ENCODE measurements at places on chromosomes 7 and 10.

GRCh38 chr7:10910447-10910846 is 63.2 kb upstream of the PHF14 start:
- DNase-seq: no peak

DNA sequence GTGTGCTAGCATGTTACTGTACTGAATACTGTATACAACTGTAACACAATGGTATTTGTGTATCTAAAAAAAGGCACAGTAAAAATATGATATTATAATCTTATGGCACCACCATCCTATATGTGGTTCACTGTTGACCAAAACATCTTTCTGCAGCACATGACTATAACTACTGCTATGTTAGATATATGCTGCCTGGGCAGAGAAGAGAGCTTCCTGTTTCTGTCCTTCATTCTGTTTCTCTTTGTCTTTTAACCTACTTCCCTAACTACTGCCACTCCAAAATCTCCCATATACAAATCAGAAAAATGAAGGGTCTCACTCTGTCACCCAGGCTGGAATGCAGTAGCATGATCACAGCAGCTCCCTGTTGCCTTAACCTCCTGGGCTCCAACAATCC is 8.8 kb upstream of the FGL2 start:
- DNase-seq: no peak

DNA sequence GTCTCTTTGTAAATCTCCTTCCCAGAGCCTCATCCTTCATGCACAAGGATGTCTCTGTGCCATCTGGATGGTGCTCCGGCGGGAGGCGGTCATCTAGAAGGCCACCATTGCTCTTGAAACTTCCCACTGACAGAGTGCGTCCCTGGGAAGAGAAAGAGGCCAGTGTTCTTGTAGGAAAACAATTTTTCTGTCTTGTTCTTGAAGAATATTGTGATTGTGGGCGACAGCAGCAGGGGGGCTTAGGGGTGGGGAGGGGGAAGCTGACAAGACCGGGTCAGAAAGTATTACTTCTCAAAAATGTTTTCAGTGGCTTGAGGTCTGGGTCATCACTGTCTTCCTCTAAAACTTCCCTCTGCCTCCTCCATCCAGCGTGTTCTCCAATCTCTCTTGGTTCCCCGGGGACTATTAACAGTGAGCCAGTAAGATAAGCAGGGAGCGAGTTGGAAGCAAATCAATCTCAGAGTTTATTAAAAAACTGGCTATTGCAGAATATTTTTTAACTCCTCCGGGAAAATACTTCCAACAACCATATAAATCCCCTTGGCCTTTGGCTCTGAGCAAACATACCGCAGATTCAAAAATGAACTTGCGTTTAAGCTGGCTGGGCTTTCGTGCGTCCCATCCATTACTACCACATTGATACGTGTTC is 597.8 kb upstream of the MGMT start:
- DNase-seq: no peak

GRCh38 chr7:21425290-21425689 is 2.6 kb upstream of the SP4 start:
- no peak for DNase-seq

GRCh38 chr7:142812437-142813215 is 41.9 kb downstream of the PRSS2 start:
- DNase-seq: no peak

GRCh38 chr7:37283716-37284115 is 164.9 kb downstream of the ELMO1 start:
- DNase-seq: no peak

GRCh38 chr10:74704629-74705357 is 121.6 kb upstream of the KAT6B start:
- no peak for DNase-seq

DNA sequence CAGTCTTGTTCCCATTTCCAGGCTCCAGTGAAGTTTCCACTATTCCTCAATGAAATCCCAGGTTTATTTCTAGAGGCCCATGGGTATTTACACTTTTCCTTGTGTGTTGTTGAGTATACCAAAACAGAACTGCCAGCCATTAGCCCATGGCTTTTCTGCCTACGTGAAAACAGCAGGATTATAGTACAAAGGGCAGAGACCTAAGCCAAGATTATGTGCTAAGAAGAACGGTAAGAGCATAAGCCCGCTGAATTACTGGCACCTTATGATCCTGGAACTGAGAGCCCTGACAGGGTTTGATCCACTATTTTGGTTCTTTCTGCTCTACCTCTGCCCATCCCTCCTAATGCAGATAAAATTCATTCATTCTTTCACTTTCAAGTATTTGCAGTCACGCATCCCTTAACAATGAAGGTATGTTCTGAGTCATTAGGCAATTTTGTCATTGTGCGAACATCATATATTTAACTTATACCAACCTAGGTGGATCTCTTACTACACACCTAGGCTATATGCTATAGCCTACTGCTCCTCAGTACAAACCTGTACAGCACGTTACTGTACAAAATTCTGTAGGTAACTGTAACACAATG is 16.0 kb downstream of the SEMA3C start:
- DNase-seq: no peak

DNA sequence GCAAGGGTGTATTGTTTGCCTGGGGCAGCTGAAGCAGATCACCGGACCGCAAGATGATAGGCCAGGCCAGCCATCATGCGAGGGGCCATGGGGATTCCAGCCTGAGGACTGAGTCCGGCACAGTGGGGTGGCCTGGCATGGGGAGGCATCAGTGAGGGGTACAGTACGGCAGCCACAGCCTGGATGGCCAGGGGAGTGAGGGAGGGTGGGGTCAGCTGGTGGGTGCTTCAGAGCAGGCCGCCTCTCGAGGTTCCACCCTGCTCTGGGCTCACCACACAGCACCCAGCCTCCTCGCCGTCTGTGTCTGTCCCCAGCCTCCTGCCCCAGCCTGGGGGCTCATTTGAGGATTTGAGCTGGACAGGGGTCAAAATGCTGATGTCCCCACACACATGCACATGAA is 508.5 kb upstream of the FOXK1 start:
- DNase-seq: no peak

DNA sequence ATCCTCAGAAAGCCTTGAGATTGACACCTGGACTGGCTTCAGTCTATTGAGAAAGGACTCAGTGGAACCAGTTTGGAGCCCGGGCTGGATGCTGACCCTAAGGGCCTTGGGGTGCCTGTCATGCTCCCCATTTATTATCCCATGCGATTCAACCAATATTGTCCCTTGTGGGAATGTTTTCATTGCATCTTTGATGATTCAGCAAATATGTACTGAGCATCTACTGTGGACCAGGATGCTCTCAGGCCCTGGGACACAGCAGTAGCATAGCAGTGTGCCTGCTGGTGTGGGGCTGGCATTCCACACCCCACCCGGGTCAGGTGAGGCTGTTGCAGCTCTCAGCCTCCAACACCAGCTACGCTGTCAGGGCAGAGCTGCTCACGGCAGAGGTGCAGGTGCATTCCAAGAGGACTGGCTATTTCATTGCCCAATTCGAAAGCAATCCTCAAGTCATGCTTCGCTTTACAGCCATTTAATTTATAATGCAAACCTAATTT is 586.0 kb downstream of the TCERG1L start:
- DNase-seq: no peak

- no peak for DNase-seq
These were observed 1241.7 kb downstream of the REEP3 start for GRCh38 chr10:64762861-64763260.

DNA sequence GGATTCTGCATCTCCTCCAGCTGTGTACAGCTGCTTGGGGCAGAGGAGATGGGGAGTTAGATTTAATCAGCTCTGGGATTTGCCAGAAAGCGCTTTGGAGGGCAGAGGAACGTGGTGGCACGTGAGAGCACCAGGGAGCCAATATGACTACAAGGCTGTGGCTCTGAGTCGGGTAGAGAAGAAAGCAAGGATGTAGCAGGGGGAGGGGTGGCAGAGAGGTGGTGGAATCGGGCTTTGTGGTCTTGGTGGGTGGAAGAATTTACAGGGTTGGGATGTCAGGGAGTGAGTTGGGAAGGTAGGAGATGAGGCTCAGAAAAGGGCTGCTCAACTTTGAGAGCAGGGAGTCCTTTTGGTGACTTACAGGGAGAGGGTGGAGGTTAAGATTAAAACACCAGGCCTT is 113.6 kb downstream of the CCNY start:
- DNase-seq: no peak

DNA sequence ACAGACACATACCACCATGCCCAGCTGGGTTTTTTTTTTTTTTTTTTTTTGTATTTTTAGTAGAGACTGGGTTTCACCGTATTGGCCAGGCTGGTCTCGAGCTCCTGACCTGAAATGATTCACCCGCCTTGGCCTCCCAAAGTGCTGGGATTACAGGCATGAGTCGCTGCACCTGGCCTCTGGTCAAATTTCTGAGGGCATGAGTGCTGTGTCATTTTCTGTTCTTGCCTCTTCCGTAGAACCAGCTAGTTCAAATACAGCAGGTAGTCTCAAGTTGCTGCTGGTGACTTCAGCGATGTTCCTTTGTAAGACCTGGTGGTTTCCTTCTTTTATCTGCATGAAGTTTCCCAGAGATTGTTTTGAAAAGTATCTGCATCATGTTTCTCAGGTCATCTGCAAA is 134.8 kb upstream of the SHH start:
- DNase-seq: no peak

GRCh38 chr10:44933451-44934321 is 22.5 kb downstream of the TMEM72 start:
- DNase-seq: peak; percentile 13

DNA sequence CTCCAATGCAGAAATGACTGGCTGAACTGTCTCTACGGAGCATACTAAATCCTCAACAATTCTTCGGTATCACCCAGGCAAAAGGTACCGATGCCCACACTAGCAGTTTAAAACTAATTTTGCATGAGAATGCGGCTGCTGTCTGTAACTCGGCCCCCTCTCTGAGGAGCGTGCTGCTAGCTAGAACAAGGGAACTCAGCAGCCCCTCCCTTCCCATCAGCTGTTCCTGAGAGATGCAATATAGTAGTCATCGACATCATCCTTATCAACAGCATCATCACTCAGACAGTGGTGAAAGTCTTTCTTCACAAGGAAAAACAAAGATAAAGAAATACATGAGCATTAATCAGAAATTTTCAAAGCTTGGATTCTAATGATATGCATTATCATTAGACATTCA is 189.1 kb upstream of the FRMD4A start:
- no peak for DNase-seq

DNA sequence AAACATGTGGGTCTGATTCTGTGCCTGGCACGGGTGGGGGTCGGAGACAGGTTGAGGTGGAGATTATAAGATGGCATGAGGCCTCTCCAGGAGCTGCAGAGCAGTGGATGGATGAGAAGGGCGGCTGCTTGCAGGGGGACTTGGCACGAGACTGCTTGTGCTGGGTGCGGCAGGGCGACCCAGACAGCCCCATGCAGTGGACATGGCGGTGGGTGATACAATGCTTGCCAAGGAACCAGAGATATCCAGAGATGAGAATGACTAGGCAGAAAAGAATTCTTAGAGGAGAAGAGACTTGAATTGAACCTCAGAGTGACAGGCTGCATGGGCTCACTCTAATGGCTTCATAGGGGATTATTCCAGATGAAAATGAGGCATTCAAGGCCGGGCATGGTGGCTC is 145.4 kb downstream of the NEURL1 start:
- DNase-seq: no peak

GRCh38 chr10:79073784-79074432 is 5.1 kb downstream of the ZMIZ1 start:
- DNase-seq: no peak

DNA sequence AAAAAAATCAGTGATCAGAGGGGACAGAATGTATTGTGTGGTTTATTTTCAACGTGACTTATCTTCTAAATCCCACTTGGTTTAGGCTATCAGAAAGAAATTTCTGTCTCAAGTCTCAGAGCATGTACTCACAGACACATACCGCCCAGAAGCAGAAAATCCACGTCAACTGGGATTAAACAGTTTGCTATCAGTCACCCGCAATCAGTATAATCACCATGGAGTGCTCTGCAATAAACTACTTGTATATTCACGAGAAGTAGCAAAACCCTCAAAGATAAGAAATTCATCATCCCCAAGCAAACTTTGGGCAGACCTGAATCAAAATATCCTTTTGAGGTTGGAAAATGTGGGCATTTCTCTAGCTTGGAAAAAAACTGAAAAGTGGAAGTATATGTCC is 259.1 kb downstream of the FGFR2 start:
- no peak for DNase-seq

- DNase-seq: no peak
These were observed 47.0 kb downstream of the KIAA1217 start for GRCh38 chr10:24255881-24256311.

DNA sequence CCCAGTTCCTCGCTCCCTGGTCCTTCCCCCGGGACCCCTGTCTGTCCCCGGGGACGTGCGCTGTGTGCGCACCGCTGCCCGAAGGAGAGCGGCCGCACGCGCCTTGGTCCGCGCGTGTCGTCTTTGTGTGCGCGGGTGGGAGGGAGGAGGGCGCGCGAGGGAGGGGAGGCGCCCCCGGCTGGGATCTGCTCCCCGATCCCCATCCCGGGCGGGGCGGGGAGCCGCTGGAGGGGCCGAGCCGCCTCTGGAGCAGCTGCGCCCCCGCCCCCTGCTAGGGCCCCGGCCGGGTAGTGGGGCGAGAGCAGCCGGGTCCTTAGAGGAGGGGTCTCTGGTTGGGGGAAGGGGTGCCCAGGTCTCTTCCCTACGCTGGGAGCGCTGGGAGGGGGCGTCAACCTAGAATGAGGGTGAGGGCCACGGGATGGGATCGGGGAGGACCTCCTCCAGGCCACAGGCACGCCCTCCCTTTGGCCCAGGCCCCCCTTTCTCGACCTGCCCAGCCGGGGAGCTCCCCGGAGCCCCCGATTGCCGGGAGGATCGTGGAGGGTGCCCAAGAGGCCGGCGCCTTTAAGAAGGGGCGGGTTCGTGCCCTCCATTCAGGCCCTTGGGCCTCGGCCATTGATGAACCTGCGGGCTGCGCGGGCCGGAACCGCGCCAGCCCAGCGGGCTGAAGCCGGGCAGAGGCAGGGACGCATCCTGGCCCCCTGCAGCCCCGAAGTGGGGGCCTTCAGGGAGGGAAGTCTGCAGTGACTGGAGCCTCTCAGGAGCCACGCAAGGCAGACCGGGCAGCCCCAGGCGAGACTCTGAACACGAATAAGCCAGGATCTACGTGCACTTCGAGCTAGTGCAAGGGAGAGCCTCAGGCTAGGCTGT is 678 bp downstream of the SH2B2 start:
- peak; percentile 58 for DNase-seq

DNA sequence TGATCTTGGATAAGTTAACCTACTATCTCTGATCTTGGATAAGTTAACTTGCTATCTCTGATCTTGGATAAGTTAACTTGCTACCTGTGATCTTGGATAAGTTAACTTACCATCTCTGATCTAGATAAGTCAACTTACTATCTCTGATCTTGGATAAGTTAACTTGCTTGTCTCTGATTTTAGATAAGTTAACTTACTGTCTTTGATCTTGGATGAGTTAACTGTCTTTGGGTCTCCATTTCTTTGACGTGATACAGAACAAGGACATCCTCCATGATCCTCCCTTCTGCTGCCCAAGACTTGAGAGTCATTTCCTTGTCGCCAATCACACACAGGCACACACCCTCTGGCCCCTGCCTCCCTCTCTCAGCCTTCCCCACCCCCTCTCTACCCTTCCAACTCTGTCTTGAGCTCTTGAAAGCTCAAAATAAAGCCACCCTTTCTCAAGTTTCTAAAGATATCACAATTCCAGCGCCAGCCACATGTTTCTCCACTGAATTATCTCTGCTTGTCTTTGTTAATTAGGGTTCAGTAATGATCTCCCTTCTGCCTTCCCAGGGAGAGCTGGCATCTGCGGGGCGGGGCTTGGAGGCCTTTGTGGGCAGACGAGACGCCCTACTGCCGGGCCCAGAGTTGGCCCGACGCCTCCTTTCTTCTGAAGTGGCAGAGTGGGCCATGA is 85.1 kb upstream of the GTF2I start:
- DNase-seq: no peak

- peak; percentile 14 for DNase-seq
These were observed 4.1 kb upstream of the RASSF4 start for GRCh38 chr10:44955413-44956070.
